ENCODE measurements at places on chromosomes 16 and 17.

GRCh38 chr16:86042393-86042792 lies 143.4 kb downstream of the IRF8 start:
- DNase-seq, result no peak

- DNase-seq, result peak; percentile 83
Measured at GRCh38 chr17:51166198-51166986, at the start of gene NME2. TSS of gene NME2 (plus strand) at chr17:51166411. CDS start at chr17:51166831, 420 bp downstream.

DNA sequence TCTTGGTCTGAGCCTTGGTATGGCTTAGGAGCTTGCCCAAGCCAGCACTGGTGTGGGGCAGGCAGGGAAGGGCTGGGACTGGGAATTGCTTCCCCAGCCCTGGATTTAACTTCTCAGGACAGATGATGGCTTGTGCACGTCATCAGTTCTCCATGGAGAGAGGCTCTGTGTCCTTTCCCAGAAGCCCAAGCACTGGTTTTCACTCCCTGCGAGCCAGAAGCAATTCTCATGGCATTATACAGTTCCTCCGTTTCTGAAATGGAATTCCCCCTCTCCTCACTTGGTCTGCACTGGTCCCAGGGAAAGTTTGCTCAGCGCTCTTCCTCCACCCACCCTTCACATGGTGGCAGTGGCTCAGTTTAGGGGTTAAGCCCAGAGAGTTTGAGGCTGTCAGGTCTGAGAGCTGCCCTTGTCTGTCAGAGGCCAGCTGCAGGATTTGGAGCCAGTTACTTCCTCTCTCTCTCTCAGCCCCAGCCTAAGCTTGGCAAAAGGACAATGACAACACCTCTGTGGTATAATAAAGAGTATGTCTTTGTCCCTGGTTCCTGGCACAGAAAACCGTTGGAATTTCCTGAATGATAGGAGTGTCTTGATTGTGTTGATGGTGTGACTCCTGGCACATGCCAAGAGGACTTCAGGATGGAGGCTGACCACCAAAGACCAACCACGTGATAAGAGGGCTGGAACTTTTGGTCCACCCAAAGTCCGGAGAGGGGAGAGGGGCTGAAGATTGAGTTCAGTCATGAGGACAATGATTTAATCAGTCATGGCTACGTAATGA lies 219.6 kb upstream of the TNRC6C start:
- DNase-seq, result no peak

DNA sequence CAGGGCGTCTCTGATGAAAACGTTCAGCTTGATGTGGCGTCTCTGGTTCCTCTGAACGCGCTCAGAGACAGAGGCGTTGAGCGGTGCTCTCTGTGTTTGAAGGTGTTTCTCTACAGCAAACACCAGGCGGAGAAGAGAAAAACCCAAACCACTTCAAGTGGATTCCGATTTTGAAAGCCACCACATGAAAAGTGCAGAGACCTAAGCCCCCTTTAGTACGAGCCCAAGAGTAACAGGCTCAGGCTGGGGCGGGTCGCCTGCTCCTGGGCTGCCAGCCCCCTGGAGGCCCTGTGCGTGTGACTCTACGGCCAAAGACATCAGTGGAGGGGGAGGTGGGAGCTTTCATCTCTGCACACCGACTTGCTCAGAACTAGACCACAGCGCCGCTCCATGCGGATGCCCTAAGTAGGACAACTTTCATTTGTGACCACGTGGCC lies 328.4 kb downstream of the MAF start:
- no peak for DNase-seq

DNA sequence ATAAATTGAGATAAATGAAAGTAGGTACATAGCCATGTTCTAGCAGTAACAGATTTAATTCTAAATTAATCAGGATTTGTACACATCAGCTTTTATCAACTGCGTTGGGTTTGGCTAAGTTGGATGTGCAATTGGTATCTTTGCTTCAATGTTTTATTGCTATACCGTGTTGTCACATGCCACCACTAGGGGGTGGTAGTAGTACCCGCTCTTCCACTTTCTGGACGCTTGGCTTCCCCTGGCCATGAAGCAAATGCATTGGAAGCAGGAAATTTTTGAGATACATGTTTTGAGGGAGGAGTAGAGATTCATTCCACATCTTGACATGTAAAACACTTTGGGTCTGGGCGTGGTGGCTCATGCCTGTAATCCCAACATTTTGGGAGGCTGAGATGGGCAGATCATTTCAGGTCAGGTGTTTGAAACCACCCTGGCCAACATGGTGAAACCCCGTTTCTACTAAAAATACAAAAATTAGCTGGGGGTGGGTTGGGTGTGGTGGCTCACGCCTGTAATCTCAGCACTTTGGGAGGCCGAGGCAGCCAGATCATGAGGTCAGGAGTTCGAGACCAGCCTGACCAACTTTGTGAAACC lies 58.6 kb downstream of the EMP2 start:
- peak; percentile 76 for DNase-seq

GRCh38 chr17:40548982-40549685 lies 16.1 kb downstream of the CCR7 start:
- no peak for DNase-seq

- no peak for DNase-seq
Measured at GRCh38 chr17:81400154-81400977, 5.1 kb downstream of the BAHCC1 start.

- no peak for DNase-seq
Measured at GRCh38 chr16:25005445-25006306, 9.5 kb downstream of the ARHGAP17 start.

DNA sequence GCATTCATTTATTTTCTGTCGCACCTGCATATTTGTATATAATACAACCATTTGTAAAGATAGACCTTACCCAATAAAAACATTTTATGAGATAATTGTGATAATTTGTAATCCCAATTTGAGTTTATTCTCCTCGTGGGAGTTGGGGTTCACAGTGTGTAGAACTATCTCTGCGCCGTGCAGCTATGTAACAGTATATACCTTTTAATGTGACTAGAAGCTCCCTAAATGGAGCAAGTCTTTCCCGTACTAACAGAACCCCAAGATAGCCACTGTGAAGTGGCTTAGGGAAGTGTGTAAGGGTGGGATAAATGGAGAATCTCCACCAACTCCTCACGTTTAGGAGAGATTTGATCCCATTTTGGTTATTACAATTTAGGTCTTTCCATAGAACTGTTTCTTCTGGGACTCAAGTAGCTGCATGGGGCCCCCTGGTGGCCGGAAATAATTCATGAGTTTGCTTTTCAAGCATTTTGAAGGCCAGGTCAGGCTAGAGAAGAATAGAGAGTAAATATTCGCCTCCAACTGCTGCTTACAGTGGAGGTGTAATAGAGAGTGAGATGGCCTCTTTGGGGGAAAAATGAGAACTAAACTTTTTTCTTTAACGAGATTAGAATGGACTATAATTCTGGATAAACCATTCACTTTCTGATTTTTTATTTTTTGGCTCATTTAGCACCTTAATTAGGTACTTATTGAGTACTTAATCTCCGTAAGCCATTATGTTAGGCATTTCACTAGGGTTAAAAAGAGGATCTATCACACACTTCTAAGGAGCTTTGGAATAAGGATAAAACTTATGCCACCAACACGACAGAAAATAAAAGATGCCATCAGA lies 4.5 kb downstream of the TMEM100 start:
- peak; percentile 86 for DNase-seq

Measured in NAMALWA (cell line).